Stimulated activated CD8-positive, alpha-beta memory T cell treated with anti-CD3 and anti-CD28 coated beads, Interleukin-4, amount 100 ng/mL, for 4 hours (primary cell): ENCODE measurements at places on chromosomes 16 and 17.

GRCh38 chr16:74281300-74281699 is 15.3 kb upstream of the PSMD7 start:
- DNase-seq = no peak

GRCh38 chr17:77746896-77747554 is 211.5 kb upstream of the TNRC6C start:
- no peak for DNase-seq

DNA sequence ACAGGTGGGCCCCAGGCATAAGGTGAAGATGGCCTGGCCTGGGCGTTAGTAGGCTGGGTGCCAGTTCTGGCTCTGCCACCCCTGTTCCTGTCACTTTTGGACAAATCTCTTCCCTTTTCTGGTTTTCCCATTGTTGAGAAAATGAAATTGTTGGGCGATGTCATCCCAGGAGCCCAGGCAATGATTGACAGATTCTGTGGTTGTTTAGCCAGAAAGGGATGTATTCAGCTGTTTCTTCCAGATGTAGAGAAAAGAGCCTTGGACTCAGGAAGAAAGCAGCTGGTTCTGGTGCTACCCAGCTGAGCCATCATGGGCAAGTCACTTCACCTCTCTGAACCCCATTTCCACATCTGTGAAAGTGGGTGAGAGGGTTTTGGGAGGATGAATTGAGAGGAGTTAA is 60.1 kb upstream of the MRTFB start:
- no peak for DNase-seq

- DNase-seq = no peak
These were observed 431.0 kb upstream of the SOX9 start for GRCh38 chr17:71689782-71690181.

- no peak for DNase-seq
These were observed 20.2 kb downstream of the HIGD1B start for GRCh38 chr17:44867841-44868240.

DNA sequence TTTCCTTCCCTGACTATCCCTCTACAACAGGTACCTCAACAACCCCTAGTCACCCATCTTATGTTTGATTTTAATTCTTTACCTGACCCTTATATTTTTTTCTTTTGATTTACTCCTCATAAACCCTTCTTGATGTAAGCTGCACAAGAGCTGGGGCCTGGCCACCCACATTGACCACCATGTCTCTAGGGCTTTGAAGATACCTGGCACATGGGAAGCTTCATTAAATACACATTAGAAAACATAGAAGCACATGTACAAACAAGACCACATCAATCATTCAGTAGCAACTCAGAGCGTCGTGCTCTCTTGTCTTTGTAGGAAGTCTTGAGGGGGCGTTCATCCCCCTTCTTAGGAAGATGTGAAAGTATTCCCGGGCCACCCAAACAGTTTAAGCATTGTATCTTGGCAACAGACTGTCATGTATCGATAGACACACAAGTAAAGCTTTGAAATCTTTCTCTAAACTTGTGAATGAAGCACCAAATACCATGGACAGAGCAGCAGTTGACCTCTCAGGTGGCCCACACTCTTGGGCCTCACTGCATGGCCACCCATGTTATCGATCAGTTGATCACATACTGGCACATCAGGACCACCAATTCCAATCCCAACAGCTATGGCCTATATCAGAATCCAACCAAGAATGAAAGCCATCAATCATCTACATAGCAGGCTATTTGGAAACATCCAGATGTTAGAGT is 183.6 kb downstream of the ZFHX3 start:
- no peak for DNase-seq

DNA sequence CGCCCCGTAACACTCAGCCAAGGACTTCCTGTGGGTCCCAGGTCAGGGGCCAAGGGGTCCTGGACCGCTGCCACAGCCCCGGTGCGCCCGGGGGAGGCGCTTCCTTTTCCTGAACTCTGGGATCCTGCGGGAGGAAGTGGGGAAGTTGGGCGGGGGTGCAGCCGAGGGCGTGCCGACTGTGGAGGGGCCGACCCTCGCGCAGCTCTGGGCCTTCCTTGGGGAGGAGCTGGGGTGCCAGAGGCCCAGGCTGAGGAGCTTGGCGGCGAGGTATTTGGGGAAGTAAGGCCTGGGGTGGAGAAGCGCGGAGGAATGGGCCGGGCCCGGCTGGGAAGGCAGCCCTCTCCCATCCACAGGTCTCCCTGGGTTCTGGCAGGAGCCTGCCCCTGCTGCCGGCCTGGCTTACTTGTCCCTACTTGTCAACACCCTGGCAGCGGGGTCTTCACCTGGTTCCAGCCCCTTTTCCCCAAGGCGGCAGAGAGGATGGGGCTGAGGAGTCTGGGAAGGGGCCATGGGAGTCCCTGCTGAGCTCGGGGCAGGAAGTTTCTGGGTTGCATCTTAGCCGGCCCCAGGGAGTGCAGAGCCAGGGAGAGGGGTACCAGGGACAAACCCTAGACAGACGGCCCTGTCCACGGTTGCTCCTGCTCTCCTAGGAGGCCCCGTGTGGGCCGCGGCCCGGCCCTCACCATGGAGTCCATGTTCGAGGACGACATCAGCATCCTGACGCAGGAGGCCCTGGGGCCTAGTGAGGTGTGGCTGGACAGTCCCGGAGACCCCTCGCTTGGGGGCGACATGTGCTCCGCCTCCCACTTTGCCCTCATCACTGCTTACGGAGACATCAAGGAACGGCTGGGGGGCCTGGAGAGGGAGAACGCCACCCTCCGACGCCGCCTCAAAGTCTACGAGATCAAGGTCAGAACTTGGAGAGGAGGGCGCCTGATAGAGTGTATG is 1.7 kb downstream of the TBKBP1 start:
- DNase-seq = no peak

DNA sequence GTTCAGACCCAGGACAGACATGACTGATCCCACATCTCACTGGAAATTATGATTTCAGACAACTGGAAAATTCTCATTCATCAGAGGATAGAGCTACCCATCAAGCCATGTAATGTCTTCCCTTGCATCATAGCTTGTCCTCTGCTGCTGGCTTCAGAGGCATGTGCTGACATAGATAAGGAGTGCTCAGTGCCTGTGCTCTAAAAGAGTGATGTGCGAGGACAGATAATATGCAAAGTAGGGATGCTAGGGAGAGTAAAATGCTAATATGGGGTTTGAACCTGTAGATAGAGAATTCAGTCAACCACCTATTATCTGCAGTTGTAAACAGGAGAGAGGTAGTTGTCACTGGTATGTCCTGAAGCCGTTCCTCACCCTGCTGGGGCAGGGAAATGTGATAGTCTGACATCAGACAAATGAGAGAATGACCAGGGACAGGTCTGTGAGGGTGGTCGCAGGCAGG is 349.7 kb upstream of the CCL2 start:
- no peak for DNase-seq

DNA sequence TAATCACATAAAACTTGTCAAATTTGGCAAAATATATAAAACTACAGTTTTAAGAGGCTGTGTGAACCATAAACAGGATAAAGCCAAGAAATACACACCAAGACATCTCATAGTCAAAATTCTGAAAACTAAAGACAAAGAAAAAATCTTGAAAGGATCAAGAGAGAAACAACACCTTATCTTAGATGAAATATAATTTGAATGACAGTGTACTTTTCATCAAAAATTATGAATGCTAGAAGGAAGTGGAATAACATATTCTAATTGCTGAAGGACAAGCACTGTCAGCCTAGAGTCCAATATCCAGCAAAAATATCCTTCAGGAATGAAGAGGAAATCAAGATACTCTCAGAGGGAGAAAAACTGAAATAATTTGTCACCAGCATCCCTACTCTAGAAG is 37.2 kb downstream of the PIK3R5 start:
- no peak for DNase-seq

DNA sequence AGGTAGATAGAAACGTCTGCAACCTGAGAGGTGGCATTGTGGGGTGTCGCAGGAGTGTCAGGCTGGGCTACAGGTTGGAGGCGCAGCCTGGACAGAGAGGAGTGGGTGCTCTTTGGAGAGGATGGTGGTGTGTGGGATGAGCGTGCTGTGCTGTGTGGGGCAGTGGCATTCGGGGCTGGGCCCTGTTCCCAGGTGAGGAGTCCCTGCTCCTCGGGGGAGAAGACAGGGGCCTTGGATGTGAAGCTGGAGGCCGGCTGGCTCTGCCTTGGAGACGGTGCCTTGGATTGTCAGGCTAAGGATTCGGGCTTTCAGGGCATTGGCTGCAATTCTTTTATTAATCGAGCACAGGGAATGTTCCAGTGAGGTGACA is 69.3 kb downstream of the BANP start:
- no peak for DNase-seq

DNA sequence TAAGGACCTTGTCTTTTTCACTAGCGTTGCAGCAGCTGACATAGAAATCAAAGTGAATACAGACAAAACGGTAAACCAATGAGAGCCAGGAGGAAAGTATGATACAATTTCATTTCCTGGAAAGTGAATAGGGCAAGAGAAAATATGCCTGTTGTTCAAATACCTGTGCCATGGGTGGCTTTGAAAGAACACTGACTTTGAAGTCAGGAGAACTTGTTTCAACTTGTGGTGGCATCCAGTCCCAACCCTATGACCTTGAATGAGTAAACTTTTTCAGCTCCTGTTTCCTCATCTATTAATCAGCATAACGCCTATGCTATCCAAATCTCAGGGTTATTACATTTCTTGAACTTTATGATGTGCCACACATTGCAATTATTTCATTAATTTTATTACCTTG is 173.7 kb upstream of the HS3ST3A1 start:
- DNase-seq = no peak

DNA sequence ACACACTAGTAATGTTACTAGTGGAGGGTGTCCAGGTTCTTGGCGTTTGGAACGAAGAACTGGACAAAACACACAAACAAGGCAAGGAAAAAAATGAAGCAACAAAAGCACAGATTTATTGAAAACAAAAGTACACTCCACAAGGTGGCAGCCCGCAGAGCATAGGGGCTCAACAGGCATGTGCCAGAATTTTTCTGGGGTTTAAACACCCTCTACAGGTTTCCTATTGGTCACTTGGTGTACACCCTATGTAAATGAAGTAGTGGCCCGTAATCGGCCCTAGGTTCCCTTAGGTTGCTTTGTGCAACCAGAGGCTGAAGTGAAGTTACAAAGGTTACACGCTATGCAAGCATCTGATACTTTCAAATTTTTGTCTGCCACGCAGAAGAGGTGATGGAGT is 8.1 kb downstream of the OR2C1 start:
- no peak for DNase-seq

DNA sequence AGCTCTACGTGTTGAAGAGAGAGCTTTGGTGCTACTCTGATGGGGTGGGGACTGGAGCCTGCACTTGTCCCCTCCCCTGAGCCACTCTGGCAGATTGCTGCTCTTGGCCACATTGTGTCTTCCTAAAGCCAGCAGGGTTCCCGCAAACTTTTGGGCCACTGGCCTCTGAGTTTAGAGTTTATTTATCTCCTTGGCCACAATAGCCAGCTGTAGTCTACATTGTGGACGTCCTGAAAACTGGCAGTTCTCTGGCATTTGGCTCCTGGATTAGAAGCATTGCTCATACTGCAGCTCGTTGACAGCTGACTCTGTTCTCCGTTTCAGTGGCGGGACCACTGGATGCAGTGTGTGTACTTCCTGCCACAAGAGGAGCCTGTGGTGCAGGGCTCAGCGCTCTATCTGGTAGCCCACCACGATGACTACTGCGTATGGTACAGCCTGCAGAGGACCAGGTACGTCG is 34.6 kb downstream of the PRMT7 start:
- DNase-seq = no peak

DNA sequence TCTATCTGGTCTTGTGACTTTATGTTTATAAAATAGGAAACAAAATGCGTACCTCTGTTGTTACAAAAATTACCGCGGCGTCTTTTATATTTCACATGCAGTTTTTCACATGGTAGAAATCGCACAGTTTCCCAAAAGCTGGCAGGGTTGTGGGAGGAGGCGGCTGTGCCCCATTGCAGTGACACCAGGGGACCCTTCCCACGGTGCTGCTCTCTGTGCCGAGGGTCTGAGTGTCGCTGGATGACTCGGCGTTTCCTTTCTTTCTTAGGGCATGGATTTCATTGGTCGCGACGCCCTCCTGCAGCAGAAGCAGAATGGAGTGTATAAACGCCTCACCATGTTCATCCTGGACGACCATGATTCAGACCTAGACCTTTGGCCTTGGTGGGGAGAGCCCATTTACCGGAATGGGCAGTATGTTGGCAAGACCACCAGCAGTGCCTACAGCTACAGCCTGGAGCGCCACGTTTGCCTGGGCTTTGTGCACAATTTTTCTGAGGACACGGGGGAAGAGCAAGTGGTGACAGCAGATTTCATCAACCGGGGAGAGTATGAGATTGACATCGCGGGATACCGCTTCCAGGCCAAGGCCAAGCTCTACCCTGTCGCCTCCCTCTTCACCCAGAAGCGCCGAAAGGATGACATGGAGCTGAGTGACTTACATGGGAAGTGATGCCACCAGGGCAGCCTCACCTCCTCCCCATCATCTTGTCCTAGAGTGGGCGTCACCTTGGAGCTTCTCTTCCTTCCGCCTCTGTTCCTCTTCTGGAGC is 17.2 kb upstream of the CLEC18C start:
- no peak for DNase-seq

- no peak for DNase-seq
These were observed 14.1 kb upstream of the ST6GALNAC1 start for GRCh38 chr17:76657505-76658241.

DNA sequence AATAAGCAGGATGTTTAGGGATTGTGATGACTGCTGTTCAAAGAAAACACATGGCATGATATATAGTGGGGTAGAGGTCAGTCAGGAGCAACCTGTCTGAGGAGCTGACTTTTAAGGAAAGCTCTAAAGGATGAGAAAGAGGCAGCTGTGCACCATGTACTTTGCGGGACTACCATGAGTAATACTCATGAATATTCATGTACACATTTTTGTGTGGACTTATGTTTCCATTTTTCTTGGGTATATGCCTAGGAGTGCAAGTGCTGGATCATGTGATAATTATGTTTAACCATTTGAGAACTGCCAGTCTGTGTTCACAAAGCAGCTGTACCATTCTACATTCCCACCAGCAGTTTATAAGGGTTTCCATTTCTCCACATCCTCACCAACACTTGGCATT is 35.8 kb downstream of the BEAN1 start:
- no peak for DNase-seq

DNA sequence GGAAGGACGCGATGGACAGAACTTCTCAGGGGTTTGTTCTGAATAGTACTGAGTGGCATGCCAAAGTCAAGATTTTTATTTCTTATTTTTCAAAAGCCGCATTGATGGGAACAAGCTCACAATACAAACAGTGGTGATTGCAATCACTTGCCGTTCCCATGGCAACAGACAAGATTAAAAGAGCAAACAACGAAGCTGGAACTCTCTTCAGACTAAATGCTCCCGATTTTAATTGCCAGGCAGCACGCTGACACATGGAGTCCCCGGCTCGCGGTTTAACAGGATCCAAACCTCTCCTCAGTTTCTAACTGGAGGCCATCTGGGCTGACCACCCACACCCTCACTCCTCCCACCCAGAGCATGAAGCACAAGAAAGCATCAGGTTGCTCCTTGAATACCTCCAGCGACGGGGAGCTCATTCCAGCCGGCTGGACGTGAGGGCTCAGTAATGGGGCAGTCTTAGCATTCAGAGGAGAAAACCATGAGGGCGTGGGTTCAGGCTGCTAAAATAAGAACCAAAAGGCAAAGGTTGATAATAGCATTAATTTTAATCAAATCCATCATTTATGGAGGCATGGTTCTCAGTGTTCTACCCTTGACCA is 41.5 kb downstream of the AIPL1 start:
- no peak for DNase-seq

- DNase-seq = peak; percentile 20
These were observed 35.4 kb upstream of the LITAF start for GRCh38 chr16:11621920-11622651.

GRCh38 chr16:8005096-8005860 is 585.0 kb downstream of the TMEM114 start:
- no peak for DNase-seq
